NCI-H2107 (cell line): ENCODE measurements at places on chromosomes 6 and 20.

GRCh38 chr6:40409716-40410397 is 177.3 kb downstream of the LRFN2 start:
- no peak for DNase-seq

DNA sequence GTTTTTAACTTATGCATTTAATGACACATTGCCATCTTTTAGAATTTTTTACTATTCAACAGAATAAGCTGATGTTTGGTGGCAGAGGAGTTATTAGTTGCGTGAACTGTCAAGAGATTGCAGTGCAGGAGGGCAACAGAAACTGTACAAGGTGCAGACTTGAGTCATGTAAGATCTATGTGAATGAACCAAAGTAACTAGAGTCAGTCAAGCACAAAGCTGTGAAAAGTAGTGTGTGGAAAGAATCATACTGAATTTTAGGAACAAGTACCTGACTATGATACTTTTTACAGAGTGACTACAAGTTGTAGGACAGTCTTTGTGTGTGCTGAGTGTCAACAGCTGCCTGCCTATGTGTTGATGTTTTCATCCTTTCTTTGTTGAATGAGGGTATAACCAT is 2.7 kb upstream of the C6orf163 start:
- DNase-seq: no peak

DNA sequence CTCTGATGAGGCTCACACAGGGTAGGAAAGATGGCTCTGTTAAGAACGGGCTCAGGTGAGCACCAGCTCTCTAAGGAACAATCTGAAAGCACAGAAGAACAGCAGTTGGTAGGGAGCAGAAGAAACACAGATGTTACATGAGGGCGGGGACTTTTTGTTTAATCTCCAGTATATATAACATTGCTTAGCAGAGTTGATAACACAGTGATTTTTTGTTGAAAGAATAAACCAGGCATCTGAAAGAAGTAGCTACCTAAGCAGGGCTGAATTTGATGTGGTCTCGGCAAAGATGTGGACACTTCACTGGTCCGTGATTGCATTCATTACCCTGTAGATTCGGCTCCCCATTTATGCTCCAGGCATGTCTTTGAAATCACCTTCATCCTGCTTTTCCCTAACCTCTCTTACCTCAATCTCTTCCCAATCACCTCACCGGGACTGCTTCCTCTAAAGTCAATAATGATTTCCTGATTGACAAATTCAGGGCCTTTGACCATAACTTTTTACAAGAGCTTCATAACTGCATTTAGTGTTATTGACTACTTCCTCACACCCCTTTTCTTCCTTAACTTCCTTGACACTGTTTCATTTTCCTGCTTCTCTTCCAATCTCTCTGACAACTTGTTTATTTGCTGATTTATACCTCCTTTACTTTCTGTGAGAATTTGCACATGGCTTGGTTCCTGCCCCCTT is 34.4 kb downstream of the SAMD3 start:
- DNase-seq: no peak

DNA sequence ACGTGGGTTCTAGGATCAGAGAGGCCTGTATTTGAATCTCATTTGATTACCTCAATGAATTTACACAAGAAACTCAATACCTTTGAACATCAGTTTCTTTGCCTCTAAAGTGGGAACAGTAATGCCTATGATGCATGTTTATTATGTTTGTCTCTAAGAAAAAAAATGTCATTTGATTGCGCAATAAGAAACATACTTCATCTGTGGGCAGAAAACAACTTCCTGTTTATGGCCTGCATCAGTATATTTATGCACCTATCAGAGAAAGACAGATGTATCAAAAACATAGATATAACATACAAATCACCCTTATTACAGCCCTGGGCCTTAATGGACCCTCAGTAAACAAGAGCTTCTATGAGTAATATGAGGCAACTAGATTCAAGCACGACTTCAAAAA is 516.4 kb upstream of the ARID1B start:
- DNase-seq: no peak

- DNase-seq: no peak
Measured at GRCh38 chr20:10671221-10671918, 2.4 kb downstream of the JAG1 start.

- DNase-seq: no peak
Measured at GRCh38 chr6:422433-423054, 31.0 kb downstream of the IRF4 start.

GRCh38 chr6:15386756-15387112 is 140.9 kb downstream of the JARID2 start:
- DNase-seq: no peak

DNA sequence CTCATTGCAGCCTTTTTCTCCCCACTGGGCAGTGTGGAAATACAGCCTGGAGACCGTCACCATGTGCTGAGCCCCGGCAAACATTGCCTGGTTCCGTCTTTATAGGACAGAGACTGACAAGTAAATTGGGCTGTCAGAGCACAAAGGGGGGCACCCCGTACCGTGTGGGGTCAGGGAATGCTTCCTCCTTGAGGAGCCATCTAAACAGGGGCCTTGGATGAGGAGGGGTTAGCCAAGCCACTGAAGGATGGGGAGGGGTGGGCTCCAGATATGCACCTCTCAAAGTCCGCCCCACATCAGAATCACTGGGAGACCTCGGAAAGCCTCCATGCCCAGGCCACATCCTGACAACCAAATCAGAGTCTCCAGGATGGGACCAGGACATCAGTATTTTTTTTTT is 73.9 kb downstream of the NFATC2 start:
- DNase-seq: no peak

DNA sequence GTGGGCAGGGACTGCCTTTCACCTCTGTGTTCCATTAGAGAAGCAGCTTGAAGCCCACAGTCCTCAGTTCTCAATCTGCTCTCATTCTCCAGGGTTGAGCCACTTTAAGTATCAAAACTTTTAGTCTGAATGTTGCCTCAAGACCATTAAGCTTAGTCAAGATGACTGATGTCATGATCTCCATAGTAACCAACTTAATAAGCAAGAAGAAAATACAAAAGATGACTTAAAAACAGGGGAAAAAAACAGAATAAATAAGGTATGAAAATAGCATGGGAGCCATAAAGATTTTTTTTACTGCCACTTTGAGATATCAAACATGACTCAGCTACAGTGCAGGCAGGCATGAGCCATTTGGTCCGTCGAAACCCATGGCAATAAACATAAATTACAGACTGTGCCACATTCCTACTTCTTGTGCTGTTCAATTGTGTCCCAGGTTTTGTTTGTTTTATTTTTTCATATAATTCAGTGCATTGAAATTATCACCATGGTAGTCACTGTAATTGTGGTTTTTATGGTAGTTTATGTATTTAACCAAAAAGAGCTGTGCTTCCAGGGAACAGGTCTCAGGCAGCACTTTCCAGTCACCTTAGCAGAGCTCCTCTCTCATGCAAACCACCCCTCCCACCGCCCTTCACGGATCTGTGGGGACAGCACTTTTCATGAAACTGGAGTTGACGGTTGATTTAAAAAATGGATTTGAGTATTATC is 156.5 kb upstream of the INSM1 start:
- DNase-seq: no peak

- DNase-seq: no peak
Measured at GRCh38 chr6:26270486-26270861, 94.5 kb upstream of the BTN3A2 start.

DNA sequence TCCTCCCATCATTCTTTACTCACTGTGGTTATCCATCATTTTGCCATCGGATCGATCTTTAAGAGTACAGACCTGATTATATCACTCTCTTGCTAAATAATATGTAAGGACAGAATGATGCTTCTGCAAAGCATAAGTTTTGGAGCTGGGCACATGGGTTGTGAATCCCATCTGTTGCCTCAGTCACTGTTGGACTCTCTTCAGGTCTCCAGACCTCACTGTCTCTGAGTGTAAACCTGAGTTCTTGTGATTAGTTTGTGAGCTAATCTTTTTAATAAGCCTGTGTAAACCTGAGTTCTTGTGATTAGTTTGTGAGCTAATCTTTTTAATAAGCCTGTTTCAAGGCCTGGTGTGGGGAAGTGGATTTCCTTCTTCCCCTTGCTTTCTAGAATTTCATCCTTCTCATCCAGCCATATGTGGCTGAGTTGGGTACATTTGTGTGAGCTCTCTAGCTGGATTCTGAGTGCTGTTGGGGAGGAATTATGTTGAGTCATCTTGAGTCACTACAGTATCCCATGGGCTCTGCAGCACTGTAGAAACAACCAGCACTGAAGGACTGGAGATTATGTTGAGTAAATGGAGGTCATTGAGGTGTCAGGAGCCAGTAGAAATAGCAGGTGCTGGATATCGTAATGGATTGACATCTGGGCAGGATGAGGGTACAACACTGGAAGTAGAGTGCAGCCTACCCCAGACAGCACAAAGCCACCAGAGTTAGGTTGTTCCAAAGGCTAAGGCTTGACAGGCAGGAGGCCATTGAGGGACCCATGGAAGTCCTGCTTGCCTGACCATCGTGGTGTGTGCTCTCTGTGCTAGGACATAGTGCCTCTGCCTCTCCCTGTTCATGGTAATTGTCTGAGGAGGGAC is 52.4 kb downstream of the SCAND1 start:
- no peak for DNase-seq

DNA sequence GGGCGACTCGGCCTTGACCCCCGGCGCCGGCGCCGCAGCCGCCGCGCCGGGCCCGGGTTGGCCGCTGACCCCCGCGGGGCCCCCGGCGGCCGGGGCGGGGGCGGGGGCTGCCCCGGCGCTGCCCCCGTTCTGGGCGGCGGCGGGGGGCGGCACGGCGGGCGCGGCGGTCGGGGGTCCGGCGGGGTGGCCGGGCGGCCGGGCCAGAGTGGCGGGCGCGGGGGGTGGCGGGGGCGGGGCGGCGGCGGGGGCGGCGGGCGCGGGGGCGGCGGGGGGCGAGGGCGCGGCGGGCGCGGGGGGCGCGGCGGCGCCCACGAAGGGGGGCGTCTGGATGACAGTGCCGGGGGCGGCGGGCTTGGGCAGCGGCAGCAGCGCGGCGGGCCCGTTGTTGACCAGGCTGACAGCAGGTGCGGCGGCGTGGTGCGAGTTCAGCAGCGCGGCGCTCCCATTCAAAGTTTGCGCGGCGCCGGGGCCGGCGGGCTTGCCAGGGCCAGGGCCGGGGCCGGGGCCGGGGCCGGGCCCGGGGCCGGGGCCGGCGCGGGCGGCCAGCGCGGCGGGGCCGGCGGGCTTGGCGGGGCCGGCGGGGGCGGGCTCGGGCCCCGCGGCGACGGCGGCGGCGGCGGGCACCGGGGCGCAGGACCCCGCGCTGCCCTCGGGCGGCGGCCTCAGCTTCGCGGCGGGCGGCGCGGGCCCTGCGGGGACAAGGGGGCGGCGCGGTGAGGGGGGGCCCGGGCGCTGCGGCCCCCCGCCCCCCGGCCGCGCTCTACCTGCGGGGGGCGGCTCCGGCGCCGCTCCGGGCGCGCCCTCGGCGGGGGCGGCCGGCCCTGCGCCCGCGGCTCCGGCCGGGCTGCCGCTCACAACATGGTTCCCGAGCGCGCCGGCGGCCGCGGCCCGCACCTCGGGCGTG is 659 bp downstream of the TAF4 start:
- no peak for DNase-seq

- DNase-seq: no peak
Measured at GRCh38 chr20:5843054-5843592, 92.9 kb downstream of the SHLD1 start.

DNA sequence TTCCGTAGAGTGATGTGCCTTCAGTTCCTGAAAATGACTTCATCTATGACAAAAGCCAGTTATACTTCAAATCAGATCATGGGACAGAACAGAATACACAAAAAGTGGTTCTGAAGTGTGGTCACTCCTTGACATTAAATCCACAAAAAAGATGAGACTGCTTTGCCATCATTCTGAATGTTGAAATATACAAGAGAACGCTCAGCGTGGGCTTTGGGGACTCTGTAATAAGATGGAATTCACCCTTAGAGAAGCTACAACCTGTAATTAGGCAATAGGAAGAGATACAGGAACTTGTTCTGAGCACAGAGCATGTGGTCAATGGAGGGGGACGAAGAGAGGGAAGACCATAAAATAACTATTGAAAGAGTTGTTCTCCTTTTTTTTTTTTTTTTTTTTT is 184.3 kb downstream of the CARMIL1 start:
- DNase-seq: no peak

DNA sequence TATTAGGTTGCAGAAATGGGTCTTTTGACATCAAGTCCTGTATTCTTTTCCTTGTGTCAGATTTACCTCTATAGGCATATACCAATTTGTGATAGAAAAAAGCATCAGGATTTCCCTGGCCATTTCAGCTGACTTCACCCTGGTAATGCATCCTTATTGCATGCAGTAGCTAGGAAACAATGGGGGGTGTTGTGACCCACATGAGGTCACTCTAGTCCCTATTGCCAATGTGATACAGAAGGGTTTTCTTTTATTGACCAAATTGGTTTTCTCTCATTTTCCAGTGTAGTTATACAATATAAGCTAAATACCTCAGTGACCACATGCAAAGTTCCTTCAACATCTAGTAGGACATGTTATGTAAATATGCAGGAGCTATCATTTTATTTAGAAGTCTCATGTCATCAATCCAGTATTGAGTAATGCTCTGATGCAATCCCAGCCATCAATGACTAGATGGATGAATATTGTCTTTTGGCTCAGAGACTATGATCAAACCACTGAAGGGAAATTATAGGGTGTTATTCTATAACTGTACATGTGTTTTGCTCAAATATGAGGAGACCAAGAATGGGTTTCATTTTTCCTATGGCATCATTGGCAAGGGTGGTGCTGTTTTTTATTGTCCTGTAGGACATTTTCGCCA is 177.7 kb downstream of the KLHL32 start:
- DNase-seq: no peak

- DNase-seq: no peak
Measured at GRCh38 chr6:23282252-23283021, 713.1 kb downstream of the HDGFL1 start.

GRCh38 chr6:108492131-108492766 is 68.5 kb upstream of the FOXO3 start:
- DNase-seq: no peak

GRCh38 chr20:51750037-51750769 is 18.0 kb downstream of the ATP9A start:
- DNase-seq: no peak

DNA sequence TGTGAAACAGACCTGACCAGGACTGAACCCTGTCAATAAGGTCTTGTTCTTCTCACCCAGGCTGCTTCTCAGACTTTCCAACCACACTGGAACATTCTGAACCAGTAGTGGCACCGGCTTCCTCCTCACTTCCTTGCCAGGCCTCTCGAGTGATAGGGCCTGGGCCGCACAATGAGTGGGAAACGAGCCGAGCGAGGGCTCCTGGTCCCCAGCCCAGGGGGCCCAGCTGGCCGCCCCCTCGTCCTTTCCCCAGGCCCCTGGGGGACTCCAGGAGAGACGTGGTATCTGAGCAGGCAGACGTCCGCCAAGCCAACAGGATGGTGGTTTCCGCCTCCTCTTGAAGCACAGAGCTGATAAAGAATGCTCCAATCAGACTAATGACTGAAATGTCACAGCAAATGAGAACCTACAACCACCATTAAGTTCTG is 117.9 kb downstream of the GMDS start:
- no peak for DNase-seq
